ENCODE measurements at places on chromosomes 1 and 21. TPM values are rescaled to one million over a fixed set of nuclear protein-coding genes. Genes with fewer than 3 reads are reported as not detected.

Gene NCF2
- 26.2 TPM for total RNA-seq

Gene AMY1A
- not detected for total RNA-seq

- DNase-seq: no peak
Observed at GRCh38 chr1:241457421-241457820, 62.1 kb downstream of the FH start.

DNA sequence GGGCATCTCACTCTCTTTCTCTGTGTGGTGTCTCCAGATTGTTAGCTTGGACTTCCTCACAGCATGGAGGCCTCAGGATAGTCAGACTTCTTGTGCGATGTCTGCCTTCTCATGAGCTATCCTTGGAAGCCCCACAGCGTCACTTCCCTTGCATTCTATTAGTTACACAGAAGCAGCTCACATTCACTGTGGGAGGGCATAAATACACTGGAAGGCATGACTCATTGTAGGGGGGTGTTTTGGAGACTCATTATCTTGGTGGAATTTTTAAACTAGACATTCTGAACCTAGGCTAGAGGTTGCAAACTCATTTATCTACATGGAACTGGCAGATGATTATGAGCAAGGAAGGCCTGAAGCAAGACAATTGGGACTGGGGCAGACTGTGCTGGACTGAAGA lies 21.4 kb upstream of the FASLG start:
- no peak for DNase-seq

Data from posterior vena cava (tissue), 2 donors.